T-helper 22 cell (primary cell): ENCODE measurements at places on chromosomes 7 and 10.

GRCh38 chr7:30224511-30225062 lies 59.8 kb upstream of the ZNRF2 start:
- DNase-seq = no peak

DNA sequence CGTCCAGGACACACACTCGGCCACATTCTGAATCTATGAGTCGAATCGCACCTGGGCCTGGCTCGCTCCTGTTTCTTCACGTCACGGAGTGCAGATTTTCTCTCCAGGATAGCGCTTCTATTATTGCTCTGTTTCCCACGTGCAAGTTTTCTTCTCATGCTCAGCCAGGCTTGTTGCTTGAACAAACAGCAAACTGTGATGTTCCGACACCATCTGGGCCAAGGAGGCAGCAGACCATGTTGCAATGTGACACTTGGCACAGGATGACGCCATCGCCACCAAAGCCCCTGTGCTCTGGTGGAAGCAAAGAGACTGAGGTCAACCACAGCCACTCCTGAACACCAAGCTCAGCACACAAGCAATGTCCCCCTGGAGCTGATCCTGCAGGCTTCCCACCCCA lies 507.1 kb upstream of the ADARB2 start:
- no peak for DNase-seq

DNA sequence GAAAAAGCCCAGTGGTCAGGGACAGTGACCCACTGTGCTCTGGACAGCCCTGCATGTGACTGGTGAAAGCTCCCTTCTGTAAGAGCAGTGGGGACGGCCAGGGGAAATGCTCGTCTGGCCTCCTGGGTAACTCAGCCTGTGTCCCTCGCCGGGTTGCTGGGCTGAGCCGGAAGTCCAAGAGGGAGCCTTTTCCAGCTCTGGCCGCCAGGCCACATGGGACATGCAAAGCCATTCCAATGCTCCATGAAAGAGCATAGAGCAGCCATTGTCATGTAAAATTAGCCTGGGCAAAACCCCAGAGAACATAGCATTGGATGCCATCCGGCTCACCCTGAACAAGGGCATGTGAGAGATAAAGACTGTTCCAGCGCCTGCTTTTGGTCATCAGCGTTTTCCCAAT lies 64.9 kb upstream of the ADRB1 start:
- no peak for DNase-seq

- DNase-seq = no peak
Measured at GRCh38 chr10:8295311-8295710, 240.8 kb downstream of the GATA3 start.

- no peak for DNase-seq
Measured at GRCh38 chr7:158402471-158402870, 185.2 kb downstream of the PTPRN2 start.

DNA sequence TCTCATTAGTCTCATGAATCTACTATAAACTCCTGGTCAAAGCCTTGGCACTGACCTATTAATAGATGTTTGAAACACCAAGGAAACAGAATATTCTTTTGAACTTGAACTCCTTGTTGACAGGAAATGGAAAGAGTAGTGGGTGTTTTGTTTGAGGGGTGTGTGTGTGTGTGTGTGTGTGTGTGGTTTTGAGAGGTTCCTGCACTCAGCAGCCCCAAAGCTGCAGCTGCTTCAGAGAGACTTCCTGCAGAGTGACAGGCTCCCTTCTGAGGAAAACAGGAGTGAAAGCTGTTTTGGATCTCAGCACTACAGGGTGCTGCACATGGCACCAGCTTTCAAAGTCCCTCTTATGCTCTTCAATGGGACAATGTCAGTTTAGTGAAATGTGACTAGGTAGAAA lies 546.5 kb upstream of the STEAP1 start:
- no peak for DNase-seq

- no peak for DNase-seq
Measured at GRCh38 chr7:66313886-66314568, 108.9 kb downstream of the TPST1 start.

DNA sequence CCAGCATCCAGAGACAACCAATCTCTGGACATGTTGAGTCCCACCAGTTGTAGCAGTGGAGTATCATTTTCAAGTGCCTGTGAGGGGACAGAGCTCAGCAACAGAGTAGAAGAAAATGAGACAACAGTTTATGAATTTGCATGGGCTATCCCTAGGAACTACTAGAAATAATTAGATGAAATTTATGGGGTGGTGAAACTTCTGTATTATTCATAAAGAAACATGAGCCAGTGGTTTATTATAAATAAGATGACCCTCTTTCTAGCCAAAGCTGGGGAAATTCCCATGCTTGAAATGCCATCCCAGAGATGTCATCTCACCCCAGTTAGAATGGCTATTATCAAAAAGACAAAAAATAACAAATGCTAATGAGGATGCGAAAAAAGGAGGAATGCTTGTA lies 55.1 kb upstream of the ITGB8 start:
- no peak for DNase-seq

DNA sequence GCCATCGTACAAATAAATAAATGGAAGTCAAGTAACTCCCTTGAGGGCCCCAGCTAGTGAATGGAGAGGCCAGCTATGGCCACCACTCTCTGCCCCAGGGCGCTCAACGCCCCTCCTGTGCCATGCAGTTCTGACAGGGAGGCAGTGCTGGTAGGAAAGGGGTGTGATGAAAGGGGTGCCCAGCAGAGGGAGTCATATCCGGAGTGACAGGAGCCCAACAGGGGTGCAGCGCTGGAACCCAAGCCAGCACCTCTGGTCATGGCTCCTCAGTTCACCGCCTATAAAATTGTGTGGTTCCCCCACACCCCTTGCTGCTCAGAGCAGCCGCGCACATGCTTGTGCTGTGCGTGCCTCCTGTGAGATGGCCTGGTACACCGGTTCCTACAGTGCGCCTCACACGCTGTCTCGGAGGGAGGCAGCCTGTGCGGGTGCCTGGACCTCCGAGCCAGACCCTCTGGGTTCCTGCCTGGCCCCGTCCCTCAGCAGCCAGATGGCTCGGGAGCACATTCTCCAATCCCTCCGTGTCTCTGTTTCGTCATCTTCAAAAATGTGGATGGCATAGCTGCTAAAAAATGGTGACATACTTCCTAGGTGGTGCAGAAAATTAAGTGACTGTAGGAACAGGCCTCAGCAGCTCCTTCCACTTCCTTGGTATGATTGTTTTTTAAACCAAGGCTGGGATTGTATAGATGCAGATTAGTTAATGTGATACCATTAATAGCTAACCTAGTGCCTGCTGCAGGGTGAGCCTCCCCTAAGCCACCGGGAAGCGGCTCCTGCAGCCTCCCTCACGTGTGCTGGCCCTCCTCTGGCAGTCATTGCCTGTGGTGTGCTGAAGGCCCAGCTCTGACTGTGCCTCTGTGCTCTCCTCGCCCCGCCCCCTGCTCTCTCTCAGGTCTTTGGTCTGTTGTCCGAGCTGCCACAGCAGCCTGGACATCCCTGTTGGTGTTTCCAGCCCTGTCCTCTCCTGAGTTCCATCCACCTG lies 125.8 kb downstream of the EGFR start:
- no peak for DNase-seq

DNA sequence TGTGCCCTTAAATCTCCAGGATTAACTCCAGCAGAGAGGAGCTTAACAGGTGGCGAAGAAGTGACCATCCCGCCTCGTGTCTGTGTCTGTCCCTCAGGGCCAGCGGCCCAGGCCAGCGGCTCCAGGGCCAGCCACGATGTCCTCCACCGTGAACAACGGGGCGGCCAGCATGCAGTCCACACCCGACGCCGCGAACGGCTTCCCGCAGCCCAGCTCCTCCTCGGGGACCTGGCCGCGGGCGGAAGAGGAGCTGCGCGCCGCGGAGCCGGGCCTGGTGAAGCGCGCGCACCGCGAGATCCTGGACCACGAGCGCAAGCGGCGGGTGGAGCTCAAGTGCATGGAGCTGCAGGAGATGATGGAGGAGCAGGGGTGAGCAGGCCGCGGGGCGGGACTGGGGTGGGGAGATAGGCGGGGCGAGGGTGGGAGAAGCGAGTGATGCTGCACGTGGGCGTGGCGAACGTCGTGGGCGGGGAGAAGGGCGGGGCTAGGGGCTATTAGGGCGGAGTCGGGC lies 33.3 kb downstream of the SRRM3 start:
- DNase-seq = peak; percentile 36

- DNase-seq = no peak
Measured at GRCh38 chr7:13904007-13904406, 85.5 kb downstream of the ETV1 start.

- no peak for DNase-seq
Measured at GRCh38 chr7:44244282-44244681, 43.5 kb downstream of the YKT6 start.

GRCh38 chr7:50411332-50411731 lies 38.8 kb downstream of the FIGNL1 start:
- no peak for DNase-seq

DNA sequence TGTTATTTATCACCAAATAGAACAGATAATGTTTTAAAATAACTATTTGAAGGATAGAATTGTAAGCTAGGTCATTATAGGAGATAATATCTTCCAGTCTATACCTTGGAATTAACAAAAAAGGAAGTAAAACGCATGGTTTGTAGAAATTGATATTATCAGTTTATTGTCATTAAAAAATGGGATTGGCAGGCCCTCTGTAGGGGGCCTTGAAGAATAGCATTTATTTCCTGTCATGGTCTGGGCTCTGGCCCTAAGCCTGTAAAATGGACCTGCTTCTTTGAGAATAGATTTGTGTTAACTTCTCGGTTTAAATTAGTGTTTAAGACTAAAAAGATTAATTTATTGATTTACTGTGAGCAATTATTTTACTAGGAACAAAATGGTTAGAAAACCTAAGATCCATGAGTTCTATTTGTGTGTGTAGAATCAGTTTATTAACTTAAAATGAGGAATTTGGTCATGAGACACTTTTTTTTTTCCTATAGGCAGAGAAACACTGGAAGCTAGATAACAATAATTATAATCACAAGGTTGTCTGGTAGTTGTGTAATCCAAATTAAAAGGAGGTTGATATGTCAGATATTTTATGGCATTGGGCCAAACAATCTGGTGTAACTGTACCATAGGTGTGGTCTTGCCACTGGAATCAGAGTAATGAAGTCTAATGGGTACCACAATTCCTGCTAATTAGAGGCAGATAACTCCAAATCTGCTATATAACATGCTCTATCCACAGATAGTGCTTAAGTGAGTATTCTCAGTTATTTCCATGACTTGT lies 197.4 kb upstream of the FOXP2 start:
- no peak for DNase-seq

- DNase-seq = no peak
Measured at GRCh38 chr7:93913197-93913596, 6.8 kb downstream of the GNGT1 start.

DNA sequence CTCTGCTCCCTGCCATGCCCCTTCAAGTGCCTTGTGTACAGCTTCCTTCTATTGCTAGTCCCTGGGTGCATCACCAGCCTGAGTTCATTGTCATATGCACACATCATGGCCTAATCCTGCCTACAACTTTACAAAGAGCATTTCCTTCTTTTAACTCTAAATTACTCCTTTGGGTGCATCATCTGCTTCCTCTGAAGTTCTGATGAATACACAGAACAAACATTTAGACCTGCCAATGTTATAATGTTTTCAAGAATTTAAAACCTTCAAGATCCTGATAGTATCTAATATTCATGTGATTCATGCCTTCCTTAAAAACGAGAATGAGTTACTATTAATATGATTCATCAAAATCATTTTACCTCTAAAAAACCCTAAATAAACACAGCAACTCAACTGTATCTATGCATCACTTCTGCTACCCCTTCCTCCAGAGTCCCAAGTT lies 357.1 kb downstream of the MAGI2 start:
- DNase-seq = no peak

GRCh38 chr7:83836028-83836427 lies 187.1 kb upstream of the SEMA3E start:
- no peak for DNase-seq

GRCh38 chr10:78772486-78772885 lies 296.3 kb upstream of the ZMIZ1 start:
- DNase-seq = no peak

DNA sequence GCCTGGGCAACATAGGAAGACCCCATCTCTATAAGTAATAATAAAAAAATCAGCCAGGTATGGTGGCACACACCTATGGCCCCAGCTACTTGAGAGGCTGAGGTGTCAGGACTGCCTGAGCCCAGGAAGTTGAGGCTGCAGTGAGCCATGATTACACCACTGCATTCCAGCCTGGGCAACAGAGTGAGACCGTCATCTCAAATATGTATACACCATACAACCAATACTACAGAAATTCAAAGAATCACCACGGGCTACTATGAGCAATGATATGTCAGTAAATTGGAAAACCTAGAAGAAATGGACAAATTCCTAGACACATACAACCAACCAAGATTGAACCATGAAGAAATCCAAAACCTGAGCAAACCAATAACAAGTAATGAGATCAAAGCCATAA lies 60.3 kb upstream of the ZC3HAV1 start:
- no peak for DNase-seq

GRCh38 chr10:97764519-97764931 lies 7.3 kb downstream of the SFRP5 start:
- no peak for DNase-seq

- no peak for DNase-seq
Measured at GRCh38 chr7:134823400-134823799, 44.0 kb downstream of the CALD1 start.

- DNase-seq = no peak
Measured at GRCh38 chr10:71316786-71317160, 2.3 kb upstream of the SLC29A3 start.

DNA sequence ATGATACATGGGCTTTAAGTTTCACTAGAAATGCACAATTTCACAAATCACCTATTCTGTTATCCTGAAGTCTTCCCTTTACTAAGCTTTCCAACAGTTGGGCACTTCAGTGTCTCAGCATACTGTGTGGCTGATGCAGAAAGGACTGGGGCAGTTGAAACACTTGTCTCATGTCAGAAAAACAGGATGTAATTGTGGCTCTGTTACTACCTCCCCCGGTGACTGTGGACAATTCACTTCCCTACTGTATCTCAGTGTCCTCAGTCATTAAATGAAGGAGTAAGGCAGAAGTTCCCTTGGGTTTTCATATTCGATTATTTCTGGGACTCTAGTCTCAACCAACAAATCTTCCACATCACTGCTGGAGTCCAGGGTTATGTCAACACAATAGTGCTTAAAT lies 17.9 kb downstream of the ANKRD22 start:
- DNase-seq = no peak
